ENCODE measurements at places on chromosomes 16 and 17.
A peak's percentile ranks its signal among the peaks of the same experiment; 100 is the strongest.

- DNase-seq, result no peak
Observed at GRCh38 chr16:15980329-15980728, 30.9 kb downstream of the ABCC1 start.

GRCh38 chr16:624526-625070 is 6.2 kb upstream of the WFIKKN1 start:
- DNase-seq, result no peak

DNA sequence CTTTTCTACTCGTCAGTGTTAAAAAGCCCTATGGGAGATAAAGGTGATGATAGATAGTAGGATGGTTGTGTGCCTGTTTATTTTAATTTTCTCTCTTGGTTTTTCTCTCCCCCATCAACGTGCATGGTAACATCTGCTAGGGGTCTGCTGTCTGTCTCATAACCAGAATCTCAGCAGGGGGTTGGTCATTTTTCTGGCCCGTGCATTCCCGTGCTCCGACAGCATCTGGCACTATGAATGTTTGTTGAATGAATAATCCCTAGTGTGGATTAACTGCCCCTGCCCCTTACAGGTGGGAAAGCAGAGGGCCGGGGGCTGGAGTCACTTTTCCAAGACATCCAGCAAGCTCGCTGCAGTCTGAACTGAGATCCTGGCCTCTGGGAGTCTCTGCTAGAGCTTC is 6.3 kb downstream of the CA5A start:
- DNase-seq, result no peak

- no peak for DNase-seq
Observed at GRCh38 chr17:69331756-69332155, 4.8 kb upstream of the ABCA5 start.

DNA sequence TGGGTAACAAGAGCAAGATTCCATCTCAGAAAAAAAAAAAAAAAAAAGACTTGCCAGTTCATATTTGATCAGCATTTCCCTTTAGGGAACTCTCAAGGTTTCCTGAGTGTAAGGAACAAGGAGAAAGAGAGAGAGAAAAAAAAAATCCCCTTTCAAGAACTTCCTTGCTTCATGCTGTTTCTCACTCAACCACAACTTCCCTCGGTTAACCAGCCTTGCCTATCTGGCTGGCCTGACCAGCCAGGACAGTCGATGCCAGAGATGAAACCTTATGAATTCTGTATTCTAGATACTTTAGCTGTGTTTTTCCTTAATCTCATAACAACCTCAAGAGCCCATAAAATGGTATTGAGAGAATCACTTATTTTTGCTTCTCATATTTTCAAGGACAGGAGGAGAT is 2.6 kb upstream of the N4BP1 start:
- DNase-seq, result no peak

- DNase-seq, result no peak
Observed at GRCh38 chr17:66966298-66966697, 1.8 kb downstream of the CACNG4 start.

- DNase-seq, result no peak
Observed at GRCh38 chr17:44210342-44211192, 8.9 kb downstream of the UBTF start.

GRCh38 chr17:36198831-36199465 is 2.4 kb upstream of the CCL3L1 start:
- DNase-seq, result no peak

DNA sequence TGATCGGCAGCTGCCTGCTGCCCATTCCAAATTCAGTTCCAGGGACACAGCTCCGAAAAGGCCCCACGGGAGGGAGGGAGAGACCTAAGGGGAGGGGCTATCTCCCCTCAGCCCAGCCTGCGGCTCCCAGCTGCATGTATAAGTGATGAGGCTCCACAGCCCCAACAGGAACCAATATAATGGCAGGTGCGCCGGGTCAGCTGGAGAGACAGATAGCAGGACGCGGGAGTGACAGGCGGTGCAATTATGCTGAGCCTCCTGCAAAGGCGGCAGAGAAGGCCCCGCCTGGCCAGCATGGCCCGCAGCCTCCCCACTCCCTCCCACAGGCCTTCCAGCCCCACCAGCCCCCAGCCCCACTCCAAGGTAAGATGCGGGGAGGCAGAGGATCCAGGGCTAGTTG is 8.1 kb upstream of the C1QL1 start:
- DNase-seq, result no peak

- DNase-seq, result no peak
Observed at GRCh38 chr17:48517478-48517877, 13.3 kb downstream of the HOXB1 start.

DNA sequence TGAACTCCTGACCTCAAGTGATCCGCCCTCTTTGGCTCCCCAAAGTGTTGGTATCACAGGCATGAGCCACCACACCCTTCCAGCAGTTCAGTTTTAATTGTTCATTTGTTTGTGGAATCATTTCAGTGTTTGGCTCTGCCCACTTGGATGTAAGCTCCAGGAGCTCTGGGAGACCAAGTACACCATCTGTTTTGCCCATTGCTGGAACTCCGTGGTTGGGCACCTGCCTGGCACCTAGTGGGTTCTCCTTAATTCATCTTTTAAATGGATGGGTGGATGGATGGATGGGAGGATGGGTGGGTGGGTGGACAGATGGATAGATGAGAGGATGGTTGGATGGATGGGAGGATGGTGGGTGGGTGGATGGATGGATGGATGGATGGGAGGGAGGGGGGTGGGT is 953 bp upstream of the NECAB2 start:
- no peak for DNase-seq

GRCh38 chr16:11877374-11877773 is 26.0 kb upstream of the RSL1D1 start:
- DNase-seq, result no peak

DNA sequence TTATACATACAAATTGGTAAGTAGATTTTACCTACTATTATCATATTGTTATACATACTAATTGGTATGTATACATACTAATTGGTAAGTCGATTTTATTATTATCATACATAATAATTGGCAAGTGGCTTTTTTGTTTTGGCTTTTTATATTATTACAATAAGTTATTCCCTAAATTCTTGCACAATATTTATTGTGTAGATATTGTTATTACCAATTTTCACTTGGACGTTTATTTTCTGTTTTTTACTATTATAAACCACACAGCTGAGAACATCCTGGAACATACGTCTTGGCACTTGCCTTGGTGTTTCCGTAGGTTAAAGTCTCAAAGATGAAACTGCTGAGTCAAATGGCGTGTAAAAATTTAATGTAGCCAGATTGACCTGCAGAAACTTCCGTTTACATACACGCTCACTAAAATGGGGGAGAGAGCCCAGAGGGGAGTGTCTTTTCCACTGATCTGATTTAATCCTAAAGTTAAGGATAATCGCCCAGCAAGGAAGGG is 18.9 kb downstream of the GNGT2 start:
- DNase-seq, result no peak

DNA sequence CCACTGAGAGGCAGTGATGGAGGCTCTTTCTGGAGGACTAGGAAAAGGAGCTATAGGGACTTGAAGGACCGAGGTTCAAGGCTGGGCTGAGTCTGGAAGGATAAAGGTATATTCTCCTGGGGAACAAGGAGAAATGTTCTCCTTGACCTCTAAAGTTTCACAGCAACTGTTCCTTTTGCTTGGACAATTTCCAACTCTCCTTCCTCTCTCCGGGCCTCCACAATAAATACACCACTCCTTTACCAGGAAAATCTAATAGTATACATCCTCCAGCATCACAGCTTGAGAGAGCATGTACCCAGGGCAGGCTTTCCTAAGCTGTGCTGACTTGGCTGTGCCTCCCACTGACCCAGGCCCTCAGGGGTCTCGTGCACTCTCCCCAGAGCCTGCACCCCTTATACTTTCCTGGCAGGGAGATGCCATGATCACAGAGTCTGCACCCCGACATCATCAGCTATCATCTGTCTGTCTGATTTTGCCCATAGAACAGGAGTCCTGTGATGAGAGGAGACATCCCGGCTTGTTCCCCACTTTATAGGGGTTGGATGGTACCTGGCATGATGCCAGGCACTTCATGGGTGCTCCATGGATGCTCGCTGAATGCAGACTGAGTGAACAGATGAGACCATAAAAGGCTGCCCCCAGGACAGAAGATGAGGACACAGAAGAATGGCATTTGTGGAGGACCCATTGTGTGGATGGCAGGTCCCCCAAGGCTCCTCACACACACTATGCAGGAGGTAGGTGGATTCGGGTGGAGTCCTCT is 582.6 kb upstream of the CDH5 start:
- no peak for DNase-seq

- no peak for DNase-seq
Observed at GRCh38 chr17:42061646-42062487, 11.5 kb upstream of the C17orf113 start.

DNA sequence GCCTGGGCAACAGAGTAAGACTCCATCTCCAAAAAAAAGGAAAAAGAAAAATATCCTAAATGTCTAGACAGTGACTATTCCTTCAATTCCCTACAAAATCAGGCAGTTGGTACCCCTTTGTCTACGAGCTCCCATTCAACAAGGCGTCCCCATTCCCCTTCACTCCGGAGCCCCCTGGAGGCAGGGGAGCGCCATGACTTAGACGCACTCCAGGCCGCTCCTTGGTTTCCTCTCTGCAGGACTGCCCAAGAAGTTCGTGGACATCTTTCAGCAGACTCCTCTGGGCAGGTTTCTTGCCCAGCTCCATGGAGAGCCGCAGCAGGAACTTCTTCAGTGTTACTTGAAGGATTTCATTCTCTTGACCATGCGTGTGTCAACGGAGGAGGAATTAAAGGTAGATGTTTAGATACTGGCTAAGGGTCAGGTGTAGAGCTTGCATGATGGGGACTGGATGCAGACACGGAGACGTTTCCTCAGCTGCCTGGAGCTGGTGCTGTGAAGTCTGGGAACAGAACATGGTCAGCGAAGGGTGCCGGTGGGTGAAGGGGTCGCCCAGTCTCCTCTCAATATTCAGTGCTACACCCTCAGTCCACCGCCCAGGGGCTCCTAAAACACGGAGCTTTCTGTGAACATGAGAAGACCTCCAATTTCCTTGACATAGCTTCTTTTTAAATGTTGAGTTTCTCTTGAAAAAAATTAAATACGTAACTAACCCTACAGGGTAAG is 53.3 kb upstream of the ENDOV start:
- DNase-seq, result no peak

- no peak for DNase-seq
Observed at GRCh38 chr16:86661706-86662105, 83.4 kb downstream of the FOXL1 start.

DNA sequence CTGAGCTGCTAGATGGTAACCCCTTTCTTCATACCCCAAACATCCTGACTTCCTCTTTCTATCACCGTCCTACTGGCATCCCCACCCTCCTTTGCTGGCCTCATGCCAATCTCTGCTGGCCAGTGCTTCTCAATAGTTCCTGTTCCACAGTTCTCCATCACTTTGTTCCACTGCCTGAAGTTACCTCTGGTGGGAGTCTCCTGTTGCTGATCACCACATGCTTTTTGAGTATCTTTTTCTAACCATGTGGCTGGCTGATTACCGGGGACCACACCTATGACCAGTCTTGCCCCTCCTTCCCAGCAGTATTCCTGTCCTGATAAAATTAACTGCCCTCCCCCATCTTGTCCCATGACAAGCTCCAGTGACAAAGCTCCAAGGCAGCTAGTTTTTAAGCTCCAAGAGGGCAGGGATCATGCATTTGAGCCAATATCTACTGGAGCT is 380.4 kb upstream of the CCL2 start:
- DNase-seq, result no peak

DNA sequence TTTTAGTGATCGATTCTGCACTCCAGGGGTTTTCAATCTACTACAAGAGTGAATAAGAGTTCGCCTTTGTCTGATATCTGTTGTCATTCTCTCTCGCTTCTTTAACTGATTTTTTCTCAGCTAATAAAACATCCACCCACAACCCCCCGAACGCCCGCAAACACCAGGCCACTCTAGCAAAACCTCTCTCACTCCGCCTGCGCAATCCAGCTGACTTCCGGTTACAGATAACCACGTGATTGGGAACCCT is 338 bp upstream of the RPL19 start:
- DNase-seq, result peak; percentile 91

DNA sequence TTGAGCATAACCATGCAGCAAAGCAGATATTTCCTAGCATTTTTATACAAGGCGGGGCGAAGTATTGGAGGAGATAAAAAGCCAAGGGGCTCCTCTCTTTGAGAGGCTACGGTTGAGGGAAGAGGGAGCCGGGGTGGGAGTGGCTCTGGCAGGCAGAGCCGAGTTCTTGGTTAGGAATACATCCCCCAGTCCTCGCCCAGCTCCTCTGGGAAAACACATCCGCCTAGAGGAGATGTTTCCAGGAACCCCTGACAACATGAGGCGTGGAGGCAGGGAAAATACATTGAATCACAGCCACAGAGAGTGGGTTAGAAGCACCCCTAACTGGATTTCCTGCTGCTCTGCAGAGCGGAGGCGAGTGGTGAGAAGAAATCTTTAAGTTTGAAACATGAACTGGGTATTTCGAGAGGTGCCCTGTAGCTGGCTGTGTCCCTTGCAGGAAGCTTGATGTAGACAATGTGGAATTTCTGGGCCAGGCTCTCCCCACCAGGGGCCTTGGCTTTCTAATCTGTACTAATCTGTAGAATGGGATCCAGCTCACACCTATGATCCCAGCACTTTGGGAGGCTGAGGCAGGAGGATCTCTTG is 27.3 kb downstream of the TTYH2 start:
- DNase-seq, result no peak

GRCh38 chr17:35447499-35447898 is 1.1 kb downstream of the SLFN13 start:
- DNase-seq, result no peak

DNA sequence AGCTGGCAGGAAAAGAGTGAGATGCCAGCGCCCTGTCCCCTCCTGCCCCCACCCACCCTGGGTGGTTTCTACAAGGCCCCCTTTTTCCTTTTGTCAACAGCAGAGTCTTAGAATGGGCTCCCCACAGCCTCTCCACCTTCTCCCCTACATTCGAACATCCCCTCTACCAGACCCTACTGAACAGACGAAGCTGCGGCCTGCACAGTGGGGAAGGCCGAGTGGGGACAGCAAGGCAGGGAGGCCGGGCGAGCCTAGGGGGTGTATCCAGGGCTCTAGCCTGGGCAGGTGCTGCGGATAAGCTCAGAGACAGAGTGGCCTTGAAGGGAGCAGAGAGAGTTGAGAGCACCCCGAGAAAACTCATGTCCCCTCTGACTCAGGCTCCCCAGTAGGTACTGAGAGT is 7.4 kb downstream of the ZACN start:
- no peak for DNase-seq

- no peak for DNase-seq
Observed at GRCh38 chr17:76369804-76370203, 14.6 kb upstream of the SPHK1 start.

- DNase-seq, result no peak
Observed at GRCh38 chr17:29772981-29773380, 150.3 kb upstream of the CORO6 start.

GRCh38 chr16:21592191-21592590 is 7.2 kb upstream of the METTL9 start:
- DNase-seq, result no peak
